Activated CD4-positive, CD25-positive, alpha-beta regulatory T cell (primary cell): ENCODE measurements at places on chromosomes 16 and 17.
A peak's percentile ranks its signal among the peaks of the same experiment; 100 is the strongest.

DNA sequence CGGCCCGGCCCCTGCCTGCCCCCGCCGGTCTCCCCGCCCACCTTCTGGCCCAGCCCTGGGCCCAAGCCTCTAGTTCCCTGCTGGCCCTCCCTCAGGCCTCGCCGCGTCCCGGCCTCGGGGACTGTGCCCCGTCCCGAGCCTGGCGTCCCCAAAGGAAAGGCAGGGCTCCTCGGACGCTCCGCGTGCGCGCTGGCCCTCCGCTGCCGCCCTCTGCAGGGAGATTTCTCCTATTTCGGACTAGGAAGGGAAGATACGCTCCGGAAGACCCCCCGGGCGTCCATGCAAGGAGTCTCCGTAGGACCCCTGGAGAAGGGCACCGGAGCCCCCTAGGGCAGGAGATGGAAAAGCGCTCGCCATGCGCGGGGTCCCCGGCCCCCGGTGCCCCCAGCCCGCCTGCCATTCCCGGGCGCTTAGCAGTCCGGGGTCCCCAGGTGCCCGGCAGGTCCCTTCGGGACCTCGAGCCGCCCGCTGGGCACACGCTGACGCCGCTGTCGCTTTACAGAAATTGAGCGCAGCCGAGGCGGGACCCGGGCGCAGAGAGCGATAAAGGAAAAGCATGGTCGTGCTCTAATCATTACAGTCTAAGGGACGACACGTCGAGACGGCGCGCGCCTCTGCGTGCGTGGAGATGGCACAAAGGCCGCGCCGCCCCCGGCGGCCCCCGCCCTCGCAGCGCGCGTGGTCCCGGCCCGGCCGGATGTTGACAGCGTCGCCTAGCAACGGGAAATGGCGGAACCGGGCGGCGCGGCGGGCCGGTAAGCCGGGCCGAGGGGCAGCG, at the start of gene CCDC40:
TSS of gene CCDC40 (plus strand) at position 706 of the 778 bp plus-strand sequence. CDS start at position 727, 21 bp downstream.
- DNase-seq = peak; percentile 38

DNA sequence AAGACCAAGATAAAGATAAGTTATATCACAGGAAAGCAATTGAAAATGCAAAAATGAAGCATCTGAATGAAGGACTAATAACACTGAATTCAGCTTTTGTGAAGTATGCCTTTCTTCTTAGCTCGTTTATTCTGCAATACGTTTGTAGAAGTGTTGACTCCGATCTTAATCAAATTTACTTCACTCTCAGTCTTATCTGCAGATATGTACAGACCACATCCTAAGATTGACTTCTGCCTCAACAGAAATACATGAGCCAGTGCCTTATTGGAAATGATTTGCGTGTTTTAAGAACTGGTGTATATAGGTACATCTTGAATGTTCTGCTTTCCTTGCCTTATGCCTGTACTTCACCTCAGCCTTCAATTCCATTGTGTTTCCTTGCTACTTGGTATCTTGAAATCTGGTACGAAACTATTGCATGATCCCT, 1.3 kb downstream of the ATF7IP2 start:
- no peak for DNase-seq

DNA sequence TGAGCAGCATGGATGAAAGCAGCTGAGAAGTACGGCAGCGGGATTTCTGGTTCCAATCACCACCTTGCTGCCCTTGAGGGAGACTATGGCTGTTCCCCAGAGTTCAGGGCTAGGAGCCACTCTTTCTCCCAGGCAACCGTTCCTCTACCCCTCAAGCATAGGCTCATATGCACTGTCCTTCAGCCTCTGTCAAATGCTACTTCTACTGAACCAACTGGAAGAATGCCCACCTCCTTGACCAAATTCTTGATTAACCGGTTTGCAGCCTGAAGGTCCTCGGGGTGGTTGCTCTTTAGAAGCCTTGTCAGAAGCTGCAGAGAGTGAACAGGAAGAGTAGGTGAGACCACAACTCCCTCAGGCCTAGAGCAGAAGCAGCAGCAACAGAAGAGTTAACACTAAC, 23.8 kb downstream of the GGA2 start:
- DNase-seq = no peak

- DNase-seq = no peak
Observed at GRCh38 chr16:50323335-50324011, 45.3 kb downstream of the BRD7 start.

- no peak for DNase-seq
Observed at GRCh38 chr16:13300066-13300840, 398.9 kb downstream of the SHISA9 start.
